ENCODE measurements at places on chromosomes 4 and X. TPM values are rescaled to one million over a fixed set of nuclear protein-coding genes. Genes with fewer than 3 reads are reported as not detected.

PLAC1 gene
- total RNA-seq = 1.4 TPM

DNA sequence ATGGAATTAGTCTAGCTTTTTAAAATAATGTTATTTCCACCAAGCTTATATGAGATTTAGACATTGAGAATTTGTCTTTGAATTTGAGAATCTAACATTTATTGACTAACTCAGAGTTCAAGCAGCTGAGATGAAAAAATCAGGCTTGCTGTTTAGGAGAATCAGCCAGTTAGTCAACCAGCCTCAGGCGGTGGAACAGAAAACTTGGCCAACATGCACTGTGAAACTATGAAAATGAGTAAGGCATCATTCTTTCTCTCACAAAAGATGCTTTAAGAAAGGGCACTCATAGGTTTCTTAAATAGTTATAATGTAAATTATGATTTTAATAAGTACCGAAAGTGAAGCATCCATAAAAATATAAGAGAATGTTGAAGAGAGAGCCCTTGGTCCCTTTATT lies 84.2 kb downstream of the NFKB1 start:
- no peak overlapping the region for H3K4me3 ChIP-seq
- no peaks in the 10 kb centered on the region for H3K27me3 ChIP-seq
- H3K36me3 ChIP-seq = no peaks in the 10 kb centered on the region
- H3K4me1 ChIP-seq = no peaks in the 10 kb centered on the region

- H3K4me3 ChIP-seq = no peak overlapping the region
- H3K4me1 ChIP-seq = no peaks in the 10 kb centered on the region
- no peaks in the 10 kb centered on the region for H3K36me3 ChIP-seq
- no peaks in the 10 kb centered on the region for H3K27me3 ChIP-seq
- DNase-seq = no peak
Observed at GRCh38 chr4:36115312-36115711, 129.0 kb downstream of the ARAP2 start.

DNA sequence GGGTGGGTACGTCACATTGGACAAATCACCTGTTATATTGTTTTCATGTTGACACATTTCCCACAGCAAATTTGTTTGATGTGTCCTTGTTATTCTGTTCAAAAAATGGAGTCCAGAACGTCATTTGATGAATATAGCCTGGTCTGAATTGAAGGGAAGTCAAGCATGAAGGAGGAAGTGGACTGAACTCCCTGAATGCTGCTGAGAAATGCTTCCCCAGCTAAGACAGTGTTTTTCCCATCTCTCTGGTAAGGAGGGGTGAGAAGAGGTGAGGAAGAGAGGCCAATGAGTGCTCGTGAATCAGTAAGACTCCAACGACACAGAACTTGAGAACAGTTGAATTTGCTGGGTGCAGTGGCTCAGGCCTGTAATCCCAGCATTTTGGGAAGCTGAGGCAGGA lies 127.4 kb downstream of the RBM47 start:
- H3K4me1 ChIP-seq = no peaks in the 10 kb centered on the region
- H3K4me3 ChIP-seq = no peak overlapping the region
- no peaks in the 10 kb centered on the region for H3K27me3 ChIP-seq
- no peak overlapping the region for H3K27ac ChIP-seq
- DNase-seq = no peak
- no peaks in the 10 kb centered on the region for H3K36me3 ChIP-seq

GRCh38 chr4:86496094-86497080 lies 97.7 kb upstream of the PTPN13 start:
- no peak overlapping the region for H3K4me3 ChIP-seq
- no peaks in the 10 kb centered on the region for H3K27me3 ChIP-seq
- no peak for DNase-seq
- no peaks in the 10 kb centered on the region for H3K4me1 ChIP-seq
- H3K27ac ChIP-seq = no peak overlapping the region

GRCh38 chrX:139720136-139720535 lies 12.2 kb upstream of the MCF2 start:
- H3K4me3 ChIP-seq = no peak overlapping the region
- H3K27me3 ChIP-seq = no peaks in the 10 kb centered on the region
- DNase-seq = no peak
- no peak overlapping the region for H3K27ac ChIP-seq

Measured in sigmoid colon (tissue), 7 donors.